Stimulated activated naive CD8-positive, alpha-beta T cell treated with anti-CD3 and anti-CD28 coated beads, Interleukin-15, amount 100 ng/mL, for 72 hours (primary cell): ENCODE measurements at places on chromosomes 1 and 21.

GRCh38 chr1:31799895-31800673, 15.7 kb downstream of the SPOCD1 start:
- DNase-seq, result no peak

DNA sequence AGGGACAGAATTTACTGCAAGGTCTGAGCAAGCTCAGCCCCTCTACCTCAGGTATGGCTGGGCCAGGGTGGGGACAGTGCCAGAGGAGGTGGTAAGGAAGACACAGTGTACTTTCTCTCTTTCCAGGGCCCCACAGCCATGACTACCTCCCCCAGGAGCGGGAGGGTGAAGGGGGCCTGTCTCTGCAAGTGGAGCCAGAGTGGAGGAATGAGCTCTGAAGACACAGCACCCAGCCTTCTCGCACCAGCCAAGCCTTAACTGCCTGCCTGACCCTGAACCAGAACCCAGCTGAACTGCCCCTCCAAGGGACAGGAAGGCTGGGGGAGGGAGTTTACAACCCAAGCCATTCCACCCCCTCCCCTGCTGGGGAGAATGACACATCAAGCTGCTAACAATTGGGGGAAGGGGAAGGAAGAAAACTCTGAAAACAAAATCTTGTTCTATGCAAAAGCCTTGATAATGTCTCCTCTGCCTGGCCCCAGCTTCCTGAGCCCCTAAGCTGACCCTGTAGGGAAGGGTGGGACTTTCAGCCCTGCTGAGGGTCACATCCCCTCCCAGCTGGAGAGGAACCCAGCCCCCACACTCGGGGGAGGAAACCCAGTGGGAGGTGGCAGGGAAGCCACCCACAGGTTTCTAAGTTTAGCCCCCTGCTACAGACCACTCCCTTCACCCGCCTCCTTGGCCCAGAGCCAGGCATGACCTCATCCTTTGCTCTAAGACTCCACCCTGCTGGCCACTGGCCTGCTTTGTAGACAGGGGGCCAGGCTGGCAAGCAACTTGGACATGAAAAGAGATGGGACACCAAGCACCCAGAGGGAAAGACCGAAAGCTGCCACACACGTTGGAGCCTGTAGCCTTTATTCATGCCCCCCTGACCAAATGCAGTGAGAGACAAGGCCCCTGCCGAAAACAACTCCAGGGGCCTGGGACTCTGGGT, 6.4 kb downstream of the RHOC start:
- DNase-seq, result peak; percentile 69

GRCh38 chr1:44284184-44284583, 70.9 kb downstream of the ERI3 start:
- no peak for DNase-seq

DNA sequence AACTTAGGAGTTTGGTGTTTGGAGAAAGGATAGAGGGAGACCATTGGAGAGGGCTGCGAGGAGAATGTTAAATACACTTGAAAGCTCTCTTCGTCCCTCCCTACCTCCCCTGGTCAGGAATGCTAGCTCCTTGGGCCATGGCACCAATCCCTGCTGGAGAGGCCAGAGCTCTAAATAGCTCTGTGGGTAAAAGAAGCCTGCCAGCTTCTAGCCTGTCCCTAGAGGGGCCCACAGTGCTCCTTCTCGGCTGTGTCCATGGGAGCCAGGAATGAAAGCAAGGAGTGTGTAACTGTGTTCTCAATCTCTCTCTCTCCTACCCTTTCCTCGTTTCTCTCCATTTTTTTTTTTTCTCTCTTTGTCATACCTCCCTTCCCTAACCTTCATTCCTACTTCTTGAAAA, at the start of gene CCDC190:
Gene CCDC190, minus strand, starts transcription at position 75 of the 400 bp plus-strand sequence. CDS start 1,529 bp downstream, outside the sequence.
- no peak for DNase-seq

- no peak for DNase-seq
Measured at GRCh38 chr1:229984992-229985612, 81.9 kb upstream of the GALNT2 start.

GRCh38 chr1:10196976-10197375, 13.4 kb upstream of the KIF1B start:
- DNase-seq, result no peak

DNA sequence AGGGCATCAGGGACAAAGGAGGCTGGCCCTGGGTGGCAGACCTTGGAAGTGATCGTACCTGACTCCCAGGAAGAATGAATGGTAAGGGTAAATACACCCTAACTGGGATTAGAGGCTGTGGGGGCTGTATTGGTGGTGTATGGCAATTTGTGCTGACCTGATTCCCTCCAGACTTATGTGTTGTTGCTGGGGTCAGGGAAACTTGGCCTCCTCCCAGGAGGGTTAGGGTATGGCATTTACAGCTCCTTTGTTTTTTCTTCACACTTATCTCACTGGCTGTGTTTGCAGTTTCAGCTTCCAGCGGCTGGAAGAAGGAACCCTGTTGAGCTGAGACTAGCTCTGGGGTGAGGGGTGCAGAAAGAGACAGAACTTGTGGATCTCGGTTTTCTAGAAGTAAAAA, 8.2 kb downstream of the VANGL1 start:
- no peak for DNase-seq
